ENCODE measurements at places on chromosomes 2 and 18.

DNA sequence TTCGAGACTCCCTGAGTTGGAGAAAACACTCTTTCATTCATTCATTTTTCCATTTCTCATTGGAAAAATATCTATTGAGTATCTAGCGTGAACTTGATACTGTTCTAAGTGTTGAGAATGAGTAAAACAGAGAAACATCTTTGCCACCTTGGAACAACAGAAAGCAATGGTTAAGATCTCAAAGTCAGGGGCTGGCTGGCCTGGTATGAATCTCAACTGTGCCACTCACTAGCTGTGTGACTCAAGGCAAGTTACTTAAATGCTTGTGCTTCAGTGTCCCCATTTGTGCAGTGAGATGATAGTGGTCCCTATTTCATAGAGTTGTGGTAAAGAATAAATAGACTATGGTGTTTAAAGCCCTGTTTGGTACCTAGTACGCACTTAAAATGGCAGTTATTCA lies 415.2 kb downstream of the NBAS start:
- no peak for DNase-seq

GRCh38 chr18:61888622-61889021 lies 4.2 kb downstream of the RNF152 start:
- DNase-seq, result no peak

GRCh38 chr2:226799976-226800940 lies 638 bp upstream of the IRS1 start:
- DNase-seq, result no peak

DNA sequence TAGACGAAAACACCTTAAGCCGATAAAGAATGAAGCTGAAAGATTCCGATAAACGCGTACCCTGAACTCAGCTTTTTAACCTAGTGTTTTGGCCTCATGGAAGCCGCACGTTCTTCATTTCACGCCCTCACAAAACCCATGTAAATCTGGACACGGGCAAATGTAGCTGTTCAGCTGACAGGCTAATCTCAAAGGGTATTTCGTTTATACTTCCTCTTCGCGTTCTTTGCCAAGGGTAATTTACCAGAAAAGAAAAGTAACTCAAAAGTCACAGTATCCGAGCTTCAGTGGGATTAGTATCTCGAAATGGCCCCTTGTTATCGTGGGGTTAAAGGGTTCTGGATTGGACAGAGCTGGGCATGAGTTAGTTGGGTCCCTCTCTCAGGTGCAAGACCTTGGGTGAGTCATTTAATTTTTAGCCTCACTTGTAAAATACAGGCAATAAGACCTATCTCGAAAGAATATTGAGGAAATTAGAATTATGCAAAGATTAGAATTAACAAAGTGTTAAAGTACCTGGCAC lies 22.0 kb upstream of the STPG4 start:
- DNase-seq, result no peak

- no peak for DNase-seq
Observed at GRCh38 chr2:29398384-29399237, 283.4 kb downstream of the CLIP4 start.

GRCh38 chr2:238231251-238231793 lies 8.5 kb downstream of the HES6 start:
- no peak for DNase-seq

DNA sequence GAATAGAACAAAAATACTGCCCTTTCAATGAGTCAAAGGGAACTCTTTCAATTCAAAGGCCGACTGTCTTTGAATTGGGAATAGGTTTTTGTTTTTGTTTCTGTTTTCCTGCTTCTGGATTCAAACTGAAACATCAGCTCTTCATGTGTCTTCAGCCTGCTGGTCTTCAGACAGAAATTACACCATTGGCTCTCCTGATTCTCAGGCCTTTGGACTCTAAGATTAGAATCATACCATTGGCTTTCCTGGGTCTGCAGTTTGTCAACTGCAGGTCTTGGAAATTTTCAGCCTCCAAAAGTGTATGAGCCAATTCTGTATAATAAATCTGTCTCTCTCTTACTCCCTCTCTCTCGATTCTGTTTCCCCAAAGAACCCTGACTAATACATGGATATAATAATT lies 31.1 kb downstream of the CTLA4 start:
- no peak for DNase-seq

Data from NCI-H2081 (cell line).